ENCODE measurements at places on chromosomes 7 and 10. TPM values are rescaled to one million over a fixed set of nuclear protein-coding genes. Genes with fewer than 3 reads are reported as not detected.

GRCh38 chr10:75663947-75664664 lies 232.7 kb downstream of the LRMDA start:
- no peak for DNase-seq

- DNase-seq = no peak
Observed at GRCh38 chr7:96361116-96361857, 39.4 kb upstream of the SLC25A13 start.

The CPA1 gene
- 8.9 TPM for total RNA-seq

- DNase-seq = peak; percentile 88
Observed at GRCh38 chr7:149071641-149072437, 18.7 kb downstream of the ZNF786 start.

The DNAH11 gene
- 4.2 TPM for total RNA-seq

DNA sequence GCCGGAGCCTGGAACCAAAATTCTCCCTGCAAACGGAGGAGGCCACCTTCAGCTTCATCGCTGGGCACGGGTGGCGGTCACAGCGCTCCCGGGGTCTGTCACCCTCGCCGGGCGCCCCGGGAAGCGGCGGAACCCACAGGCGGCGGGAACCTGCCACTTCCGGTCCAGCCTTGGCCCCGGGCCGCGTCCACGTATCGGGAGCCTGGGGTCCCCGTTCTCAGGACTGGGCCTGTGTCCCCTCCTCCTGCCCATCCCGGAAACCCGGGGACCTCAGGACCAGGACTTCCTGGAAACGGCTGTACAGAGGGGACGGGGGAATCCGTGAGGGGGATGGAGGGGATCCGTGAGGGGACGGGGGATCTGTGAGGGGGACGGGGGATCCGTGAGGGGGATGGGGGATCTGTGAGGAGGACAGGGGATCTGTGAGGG lies 25.4 kb downstream of the PDGFA start:
- peak; percentile 11 for DNase-seq

- no peak for DNase-seq
Observed at GRCh38 chr7:80623503-80624252, 14.8 kb upstream of the CD36 start.

GRCh38 chr10:79937701-79938151 lies 11.2 kb downstream of the SFTPD start:
- DNase-seq = no peak

DNA sequence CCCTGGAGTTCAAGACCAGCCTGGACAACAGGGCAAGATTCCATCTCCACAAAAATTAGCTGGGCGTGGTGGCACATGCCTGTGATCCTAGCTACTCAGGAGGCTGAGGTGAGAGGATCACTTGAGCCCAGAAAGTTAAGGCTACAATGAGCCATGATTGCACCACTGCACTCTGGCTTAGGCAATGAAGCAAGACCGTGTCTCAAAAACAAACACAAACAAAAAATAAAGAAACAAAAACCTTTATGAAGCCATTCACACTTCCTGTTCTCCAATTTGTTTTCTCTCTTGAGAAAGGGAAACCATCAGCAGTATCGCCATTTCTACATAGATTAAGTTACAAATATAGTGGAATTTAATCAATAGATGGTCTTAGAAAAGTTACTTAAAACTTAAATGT lies 19.8 kb downstream of the YME1L1 start:
- DNase-seq = no peak

- no peak for DNase-seq
Observed at GRCh38 chr10:103396789-103397087, 312 bp downstream of the PDCD11 start.

DNA sequence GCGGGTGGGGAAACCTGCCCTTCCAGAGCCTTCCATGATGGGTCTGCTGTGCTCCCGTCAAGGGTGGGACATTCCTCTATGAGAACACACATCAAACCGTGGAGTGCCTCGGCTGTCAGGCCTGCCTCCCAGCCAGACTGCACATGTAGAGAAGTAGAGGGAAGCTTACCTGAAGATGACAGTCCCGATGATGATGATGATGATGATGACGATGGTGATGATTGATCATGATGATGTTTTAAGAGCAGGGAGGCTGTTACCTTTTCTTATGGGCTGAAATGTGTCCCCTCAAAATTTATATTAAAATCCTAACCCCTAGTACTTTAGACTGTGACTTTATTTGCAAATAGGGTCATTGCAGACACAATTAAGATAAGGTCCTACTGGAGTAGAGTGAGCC lies 76.1 kb upstream of the ANLN start:
- no peak for DNase-seq

- no peak for DNase-seq
Observed at GRCh38 chr7:55309040-55309991, 55.8 kb upstream of the LANCL2 start.

DNA sequence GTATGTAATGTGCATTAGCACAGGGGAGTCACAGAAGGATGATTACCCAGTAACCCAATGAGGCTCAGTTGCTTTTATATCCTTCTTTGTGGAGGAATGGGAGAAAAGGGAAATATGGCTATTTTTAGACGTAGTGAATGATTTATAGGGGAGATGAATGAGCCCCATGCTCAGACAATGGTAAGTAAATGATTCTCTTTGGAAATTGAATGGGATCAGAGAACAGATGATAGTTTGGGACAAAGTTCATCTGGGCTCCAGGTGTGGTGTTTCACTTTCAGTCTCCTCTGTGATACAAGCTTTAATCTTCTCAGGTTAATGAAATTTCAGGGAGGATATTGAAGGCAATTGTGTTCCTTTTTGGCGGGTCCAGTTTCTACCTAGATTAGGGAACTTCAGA lies 63.0 kb upstream of the MPP7 start:
- no peak for DNase-seq

Measured in WTC11 (cell line).